AG08395 (cell line): ENCODE measurements at places on chromosomes 7 and 10.
A peak's percentile ranks its signal among the peaks of the same experiment; 100 is the strongest.

DNA sequence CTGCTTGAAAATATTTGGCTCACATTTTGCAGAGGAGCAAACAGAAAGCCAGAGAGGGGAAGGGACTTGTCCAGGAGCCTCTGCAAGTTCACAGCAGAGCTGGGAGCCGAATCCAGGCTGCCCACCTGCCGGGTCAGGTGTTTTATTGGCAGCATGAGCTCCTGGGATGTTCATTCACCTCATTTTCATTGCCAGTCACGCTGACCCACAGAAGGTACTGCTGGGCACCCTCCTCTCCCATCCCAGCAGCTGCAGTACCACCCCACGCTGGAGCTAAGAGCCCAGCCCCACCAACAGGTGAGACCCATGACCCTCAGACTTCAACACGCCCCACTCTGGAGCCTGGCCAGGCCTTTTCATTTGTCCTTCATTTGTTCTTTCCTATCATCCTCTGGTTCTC lies 102.7 kb downstream of the GRID1 start:
- DNase-seq = no peak

DNA sequence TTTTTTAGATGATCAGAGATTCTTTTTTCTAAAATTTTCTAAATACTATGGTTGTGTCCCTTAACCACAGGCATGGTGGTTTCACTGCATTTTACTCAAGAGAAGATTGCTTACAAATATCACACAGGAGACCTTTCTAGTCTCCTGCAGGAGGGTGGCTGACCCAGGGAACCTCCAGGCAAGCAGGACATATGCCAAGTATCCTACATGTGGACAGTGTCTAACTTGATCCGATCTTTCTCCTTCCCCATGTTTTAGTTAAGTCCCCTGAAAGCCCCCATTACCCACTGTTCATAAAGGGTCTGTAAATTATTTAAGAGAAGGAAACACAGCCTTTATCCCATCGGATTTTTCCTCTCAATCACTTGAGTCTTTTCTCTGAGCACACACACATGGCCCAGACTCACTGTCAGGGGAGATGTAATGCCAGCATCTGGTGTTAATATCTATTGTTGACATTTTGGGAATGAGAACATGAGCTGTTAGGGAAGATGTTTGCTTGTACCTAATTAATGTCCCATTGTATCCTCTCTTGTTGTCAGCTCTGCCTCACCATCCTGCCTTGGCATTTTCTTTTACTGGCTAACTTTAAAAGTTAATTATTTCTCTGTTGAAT lies 755.2 kb downstream of the AUTS2 start:
- DNase-seq = peak; percentile 57

- DNase-seq = peak; percentile 25
Measured at GRCh38 chr7:132049462-132050304, 493.3 kb upstream of the PODXL start.

- no peak for DNase-seq
Measured at GRCh38 chr7:33885290-33886148, 19.8 kb upstream of the BMPER start.

GRCh38 chr7:45967591-45968157 lies 46.6 kb upstream of the IGFBP3 start:
- DNase-seq = no peak

GRCh38 chr7:100166317-100166940 lies 2.0 kb downstream of the GAL3ST4 start:
- DNase-seq = no peak

DNA sequence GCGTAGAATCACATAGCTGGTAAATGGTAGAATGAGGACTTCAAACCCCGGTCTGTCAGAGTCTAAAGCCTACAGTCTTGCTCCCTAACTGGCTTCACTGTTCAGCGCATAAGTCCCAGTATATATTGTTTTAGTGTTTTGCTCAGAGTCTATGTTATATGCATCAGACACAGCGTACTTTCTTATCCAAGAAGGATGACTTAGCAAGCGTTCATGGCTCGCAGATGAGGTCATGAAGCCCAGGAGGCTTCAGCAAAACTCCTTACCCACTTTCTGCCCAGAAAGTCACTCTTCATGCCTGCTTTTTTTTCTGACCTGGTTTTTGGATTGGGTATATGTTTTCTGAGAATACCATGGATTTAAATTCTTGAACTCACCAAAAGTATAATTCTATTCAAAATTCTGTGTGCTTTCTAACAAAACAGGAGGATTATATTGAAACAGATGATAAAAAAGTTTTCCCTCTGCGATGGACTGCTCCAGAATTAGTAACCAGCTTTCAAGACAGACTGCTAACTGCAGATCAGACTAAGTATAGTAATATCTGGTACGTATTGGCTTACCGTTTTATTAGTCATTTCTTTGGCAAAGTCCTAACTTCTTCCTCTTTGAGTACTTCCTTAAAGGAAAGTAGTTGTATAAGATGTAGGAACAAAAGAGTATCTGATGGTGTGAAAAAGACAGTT lies 24.6 kb upstream of the BHLHA15 start:
- DNase-seq = peak; percentile 38

DNA sequence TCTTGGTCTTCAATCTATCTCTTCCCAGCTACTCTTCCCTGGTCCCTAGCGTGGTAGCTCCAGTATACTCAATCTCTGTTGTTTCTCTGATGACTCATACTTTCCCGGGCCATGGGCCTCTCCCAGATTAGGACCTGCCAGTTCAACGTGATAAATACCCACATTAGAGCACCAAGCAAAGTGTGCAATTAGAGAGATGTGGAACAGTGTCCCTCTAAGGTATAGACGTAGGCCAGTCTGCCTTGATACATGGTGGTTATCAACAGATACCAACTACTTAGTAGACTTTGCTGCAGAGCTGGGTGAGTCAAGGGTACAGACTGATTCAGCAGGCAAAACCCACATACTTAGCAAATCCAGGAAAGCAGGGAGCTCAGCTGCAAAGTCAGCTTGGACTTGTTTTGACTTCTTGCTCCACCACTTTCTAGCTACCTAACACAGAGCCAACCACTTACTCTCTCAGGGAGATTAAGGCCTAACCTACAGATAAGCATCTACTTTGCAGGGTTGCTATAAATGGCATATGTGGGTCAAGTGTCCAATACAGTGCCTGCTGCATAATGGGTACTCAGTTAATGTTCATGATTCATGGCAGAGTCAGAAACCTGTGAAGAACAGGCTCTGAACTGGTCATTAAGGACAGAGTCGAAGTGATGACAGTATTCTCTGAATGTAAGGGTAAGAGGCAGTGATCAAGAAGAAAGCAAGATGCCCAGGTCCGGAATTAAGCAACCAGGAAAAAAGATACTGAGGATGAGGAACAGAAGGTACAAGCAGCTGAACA lies 176.1 kb downstream of the CHN2 start:
- no peak for DNase-seq

GRCh38 chr10:12051241-12051640 lies 8.6 kb upstream of the UPF2 start:
- no peak for DNase-seq

DNA sequence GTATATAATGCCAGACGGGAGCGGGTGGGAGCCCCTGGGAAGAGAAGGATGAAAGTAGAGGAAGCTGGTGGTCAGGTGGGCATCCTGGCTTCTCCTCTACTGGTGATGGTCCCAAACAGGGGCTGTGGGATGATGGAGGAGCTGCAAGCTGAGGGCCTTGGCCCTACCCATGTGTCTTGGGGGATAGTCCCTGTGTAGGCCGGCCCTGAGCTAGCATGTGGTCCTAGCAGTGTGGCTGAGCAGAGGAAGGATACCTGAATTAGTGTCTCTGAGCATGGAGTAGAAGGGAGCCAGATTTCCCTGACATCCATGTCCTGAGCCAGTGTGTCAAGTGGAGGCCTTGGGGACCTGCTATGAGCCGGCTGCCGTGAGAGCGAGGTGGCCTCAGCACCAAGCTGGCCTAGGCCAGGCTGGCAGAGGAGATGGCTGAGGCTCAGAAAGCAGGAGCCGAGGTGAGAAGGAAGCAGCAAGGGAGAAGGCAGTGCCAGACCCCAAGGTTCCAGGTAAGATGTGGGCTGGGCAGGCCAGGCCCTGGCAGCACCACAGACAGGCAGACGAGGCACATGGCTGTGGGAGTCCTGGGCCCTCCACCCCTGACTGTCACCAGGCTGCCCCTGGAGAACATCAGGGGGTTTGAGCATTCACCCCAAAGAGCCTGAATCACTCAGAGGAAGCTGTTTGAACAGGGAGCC lies 150.2 kb downstream of the ABCA13 start:
- DNase-seq = no peak

DNA sequence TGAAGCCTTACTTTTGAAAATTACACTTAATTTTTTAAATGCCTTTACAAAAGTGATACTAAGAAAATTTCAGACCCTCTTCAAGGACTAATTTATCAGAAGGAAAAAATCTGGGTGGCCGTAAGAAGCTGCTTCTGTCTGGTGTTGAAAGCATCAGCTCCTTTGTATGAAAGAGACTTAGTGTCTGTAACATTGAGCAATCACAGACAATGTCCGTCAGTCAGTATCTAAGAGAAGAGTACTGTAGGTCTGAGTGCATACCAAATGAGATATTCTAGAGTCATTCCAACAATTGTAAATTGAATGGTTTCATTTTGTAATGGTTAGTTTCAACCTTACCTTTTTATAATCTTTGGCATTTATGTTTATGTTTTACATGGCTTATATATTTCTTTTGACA lies 11.1 kb upstream of the MDFIC start:
- no peak for DNase-seq

- no peak for DNase-seq
Measured at GRCh38 chr7:94442639-94443038, 47.9 kb downstream of the COL1A2 start.

DNA sequence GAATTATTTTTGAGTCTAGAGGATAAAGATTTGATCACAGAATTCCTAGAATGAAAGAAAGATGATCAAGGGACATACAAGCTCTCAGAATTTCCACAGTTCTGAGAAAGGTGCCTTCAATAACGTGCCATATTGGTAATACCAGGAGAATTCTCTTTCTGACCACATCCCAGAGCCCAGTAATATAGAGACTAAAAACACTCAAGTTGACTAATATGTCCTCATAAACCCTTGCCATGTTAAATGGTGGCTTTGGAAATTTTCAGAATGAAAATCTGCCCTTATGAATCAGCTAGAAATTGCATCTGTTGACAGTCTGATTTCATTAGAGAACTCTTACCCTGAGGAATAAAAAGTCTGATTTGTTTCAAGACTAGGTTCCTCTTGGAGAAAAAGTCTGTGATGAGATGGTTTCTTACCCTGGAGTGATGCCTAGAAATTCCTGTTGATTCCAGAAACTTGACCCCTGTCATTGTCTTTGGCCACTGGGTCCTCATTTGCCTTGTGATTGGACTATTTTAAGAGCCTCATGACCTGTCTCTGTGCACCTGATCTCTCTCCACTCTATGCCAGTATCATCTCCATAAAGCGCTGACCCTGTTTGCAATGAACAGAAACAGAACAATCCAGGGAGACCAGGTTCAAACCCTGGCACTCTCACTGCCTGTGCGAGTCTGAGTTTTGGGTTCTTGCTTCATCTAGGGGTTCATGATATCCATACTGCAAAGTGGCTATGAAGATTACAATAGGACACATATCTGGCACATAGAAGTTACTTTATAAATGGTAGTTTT lies 3.3 kb downstream of the IL2RA start:
- DNase-seq = no peak

DNA sequence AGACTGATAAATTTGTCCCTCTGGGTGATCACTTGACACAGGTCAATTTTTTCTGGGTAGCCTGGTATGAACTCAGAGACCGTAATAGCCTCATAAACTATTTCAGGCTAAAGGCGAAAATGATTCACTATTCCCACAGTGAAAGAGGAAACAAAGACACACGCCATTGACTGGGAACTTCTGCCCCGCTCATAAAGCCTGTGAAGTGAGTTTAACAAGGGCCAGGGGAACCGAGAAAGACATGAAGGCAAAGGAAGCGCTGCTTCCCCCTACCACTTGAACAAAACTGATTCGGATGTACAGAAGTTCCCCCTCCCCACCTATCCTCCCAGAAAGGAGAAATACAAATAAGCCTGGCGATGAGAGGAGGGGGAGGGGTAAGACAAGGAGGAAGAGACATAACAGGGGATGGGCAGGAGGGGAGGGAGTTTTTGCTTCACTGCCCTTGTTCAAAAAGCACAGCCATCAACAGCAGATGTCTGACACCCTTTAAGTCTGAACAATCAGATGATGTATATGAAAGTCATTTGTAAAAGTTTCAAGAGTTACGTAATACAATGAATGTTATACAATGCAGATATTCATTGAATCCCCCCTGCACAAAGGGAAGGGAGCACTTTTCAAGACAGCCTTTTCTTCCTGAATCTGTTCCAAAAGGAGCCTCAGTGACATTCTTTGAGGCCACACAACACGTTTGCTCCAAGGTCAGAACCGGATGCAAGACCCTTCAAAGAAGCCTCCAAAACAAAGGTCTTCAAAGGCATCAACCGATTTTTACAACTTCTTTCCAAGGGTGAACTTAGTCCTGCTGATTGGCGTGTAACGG lies 734 bp downstream of the ABCB4 start:
- peak; percentile 67 for DNase-seq

DNA sequence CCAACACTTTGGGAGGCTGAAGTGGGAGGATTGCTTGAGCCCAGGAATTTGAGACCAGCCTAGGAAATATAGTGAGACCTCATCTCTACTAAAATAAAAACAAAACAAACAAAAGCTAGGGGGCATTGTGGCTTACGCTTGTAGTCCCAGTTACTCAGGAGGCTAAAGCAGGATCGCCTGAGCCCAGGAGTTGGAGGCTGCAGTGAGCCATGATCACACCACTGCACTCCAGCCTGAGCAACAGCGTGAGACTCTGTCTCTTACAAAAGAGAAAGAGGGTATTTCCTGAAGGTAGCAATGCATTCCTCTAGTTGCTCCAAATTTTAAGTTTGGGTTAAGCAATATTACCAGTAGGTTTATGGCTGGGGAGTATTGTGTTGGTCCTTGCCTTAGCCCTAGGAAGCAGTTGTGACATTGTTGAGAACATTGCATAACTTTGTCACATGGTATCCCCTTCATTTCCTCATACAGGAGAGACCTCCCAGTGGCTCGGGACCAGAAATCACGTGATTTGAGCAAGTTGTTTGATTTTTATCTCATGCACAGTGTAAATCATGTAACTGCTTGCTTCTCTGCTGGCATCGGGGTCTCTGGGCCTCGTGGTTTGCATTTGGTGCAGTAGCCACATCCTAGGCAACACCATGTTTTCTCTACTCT lies 23.3 kb upstream of the SMARCD3 start:
- peak; percentile 68 for DNase-seq

DNA sequence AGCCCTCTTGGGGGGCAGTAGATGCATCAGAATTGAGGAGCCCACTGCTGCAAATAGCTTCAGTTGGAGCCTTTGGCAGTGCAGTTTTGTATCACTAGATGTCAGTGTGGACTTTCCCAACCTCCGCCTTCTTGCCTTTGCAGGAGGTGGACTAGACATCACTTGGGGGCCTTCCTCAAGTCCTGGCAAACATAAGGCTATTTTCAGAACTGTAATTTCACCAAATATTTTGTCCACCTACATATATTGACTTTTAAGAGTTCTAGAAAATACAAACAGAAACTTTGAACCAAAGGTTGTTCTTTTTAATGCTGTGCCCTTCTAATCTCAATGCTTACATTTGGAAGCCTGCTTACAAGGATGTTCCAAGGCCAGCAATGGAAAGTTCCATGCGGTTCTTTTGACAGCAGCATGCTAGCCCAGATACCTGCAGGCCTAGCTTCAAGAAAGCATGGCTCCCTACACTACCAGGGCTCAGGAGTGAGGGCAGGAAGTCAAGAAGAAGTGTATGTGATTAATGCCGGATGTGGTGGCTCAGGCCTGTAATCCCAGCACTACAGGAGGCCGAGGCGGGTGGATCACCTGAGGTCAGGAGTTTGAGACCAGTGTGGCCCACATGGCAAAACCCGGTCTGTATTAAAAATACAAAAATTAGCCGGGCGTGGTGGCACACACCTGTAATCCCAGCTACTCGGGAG lies 8.0 kb upstream of the ZNRF2 start:
- DNase-seq = peak; percentile 60

GRCh38 chr7:12066004-12066403 lies 145.1 kb upstream of the TMEM106B start:
- DNase-seq = no peak
